ENCODE measurements at places on chromosomes 6 and 20. TPM values are rescaled to one million over a fixed set of nuclear protein-coding genes. Genes with fewer than 3 reads are reported as not detected.

COL20A1 gene
- not detected for total RNA-seq

TMEM14B gene
- 117 TPM for total RNA-seq

MUCL3 gene
- total RNA-seq, result not detected

FAM209B gene
- not detected for total RNA-seq

HLA-DOA gene
- 2.4 TPM for total RNA-seq

WFDC5 gene
- total RNA-seq, result not detected

MMP24OS gene
- total RNA-seq, result 23.8 TPM
